Osteocyte (in vitro differentiated cells): ENCODE measurements at places on chromosomes 7 and 10.

DNA sequence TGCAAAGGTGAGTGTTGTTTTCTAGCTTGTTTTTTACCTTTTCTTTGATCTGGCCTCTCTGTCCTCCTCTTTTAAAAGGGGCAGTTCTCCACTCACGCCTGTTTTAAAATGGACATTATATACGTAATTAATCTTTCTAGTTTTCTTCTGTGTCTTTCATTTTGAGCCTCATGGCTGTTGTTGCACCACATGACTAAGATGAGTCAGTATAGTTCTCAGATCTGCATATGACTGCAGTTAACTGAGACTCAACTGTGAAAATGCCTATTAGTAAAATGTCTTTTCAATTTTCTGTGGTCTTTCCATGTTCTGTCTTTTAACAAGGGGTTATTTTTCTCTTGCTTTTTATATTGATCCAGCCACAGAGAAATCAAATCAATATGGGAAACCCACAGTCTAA is 296.1 kb downstream of the CDK14 start:
- DNase-seq, result no peak

DNA sequence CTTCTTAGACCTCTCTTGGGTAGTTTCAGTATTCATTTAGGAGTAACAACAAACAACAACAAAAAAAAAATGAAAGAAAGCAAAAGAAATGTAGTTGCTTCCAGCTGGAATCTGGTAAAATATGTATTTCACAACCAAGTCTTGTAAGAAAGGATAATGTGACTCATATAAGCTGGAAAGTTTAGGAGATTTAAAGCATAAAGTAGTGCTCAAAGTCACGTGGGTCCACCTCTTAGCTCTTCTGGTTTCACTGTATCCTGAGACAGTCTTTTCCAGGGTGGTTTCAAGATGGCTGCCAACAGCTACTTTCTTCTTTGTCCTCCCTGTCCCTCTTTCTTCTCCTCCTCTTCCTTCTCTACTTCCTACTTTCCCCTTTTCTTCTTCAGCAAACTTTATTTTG is 69.5 kb upstream of the CDK13 start:
- no peak for DNase-seq

DNA sequence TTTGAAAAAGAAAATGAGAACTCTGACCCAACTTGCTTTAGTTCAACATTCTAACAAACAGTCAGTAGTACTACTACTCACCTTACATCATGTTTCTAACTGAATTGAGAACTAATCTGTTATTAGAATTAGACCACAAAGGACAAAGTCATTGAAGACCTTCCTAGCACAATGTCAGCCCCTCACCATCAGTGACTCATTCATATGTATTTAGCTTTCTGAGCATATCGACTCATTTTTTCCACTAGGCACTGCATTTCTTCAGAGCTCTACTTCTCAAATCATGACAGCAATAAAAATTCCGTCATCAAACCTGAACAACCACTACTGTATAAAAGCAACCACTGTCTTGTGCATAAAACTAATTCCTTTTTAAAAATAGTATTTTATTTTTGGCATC is 4.4 kb upstream of the LRRN3 start:
- DNase-seq, result no peak

DNA sequence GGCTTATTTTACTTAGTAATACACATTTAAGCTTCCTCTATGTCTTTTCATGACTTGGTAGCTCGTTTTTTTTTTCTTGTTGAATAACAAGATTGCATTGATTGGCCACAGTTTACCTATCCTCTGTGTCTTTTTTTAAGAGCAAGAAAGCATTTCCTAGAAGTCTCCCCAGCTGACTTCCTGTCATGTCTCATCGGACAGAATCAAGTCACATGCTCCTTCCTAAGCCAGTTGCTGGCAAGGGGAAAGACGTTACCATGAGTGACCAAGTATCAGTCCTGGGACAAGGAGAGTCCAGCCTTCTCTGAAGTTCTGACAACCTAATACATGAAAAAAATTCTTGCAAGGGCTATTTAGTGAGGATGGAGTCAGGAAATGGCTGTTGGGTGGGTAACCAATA is 24.9 kb upstream of the SFRP5 start:
- no peak for DNase-seq

DNA sequence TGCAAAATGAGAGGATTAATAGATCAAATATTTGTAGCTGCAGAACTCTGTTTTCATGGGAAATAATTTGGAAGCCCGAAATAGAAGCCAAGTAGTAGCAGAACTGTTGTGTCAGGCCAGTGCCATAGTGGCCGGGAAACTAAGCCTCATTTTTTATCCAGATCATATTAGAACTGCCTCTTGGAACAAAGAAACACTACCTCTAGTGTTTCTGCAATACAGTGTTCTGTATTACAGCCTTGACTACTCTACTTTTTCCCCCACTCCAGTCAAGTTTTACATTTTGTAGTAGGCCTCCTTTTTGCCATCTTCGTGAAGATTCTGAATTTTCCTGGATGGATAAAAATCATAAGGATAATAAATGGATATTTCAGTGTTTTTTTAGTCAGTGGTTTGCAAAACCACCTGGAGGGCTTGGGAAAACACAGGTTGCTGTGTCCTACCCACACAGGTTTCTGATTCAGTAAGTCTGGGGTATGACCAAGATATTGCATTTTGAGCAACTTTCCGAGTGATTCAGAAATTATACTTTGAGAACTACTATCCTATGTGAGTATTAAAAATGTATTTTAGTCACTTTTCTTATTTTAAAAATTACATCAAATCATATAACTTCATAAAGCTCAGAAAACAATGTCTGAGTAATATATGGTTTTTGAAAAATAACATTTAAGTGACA is 326.2 kb upstream of the KAT6B start:
- DNase-seq, result no peak

- no peak for DNase-seq
Measured at GRCh38 chr7:101884671-101885596, 67.5 kb downstream of the CUX1 start.

DNA sequence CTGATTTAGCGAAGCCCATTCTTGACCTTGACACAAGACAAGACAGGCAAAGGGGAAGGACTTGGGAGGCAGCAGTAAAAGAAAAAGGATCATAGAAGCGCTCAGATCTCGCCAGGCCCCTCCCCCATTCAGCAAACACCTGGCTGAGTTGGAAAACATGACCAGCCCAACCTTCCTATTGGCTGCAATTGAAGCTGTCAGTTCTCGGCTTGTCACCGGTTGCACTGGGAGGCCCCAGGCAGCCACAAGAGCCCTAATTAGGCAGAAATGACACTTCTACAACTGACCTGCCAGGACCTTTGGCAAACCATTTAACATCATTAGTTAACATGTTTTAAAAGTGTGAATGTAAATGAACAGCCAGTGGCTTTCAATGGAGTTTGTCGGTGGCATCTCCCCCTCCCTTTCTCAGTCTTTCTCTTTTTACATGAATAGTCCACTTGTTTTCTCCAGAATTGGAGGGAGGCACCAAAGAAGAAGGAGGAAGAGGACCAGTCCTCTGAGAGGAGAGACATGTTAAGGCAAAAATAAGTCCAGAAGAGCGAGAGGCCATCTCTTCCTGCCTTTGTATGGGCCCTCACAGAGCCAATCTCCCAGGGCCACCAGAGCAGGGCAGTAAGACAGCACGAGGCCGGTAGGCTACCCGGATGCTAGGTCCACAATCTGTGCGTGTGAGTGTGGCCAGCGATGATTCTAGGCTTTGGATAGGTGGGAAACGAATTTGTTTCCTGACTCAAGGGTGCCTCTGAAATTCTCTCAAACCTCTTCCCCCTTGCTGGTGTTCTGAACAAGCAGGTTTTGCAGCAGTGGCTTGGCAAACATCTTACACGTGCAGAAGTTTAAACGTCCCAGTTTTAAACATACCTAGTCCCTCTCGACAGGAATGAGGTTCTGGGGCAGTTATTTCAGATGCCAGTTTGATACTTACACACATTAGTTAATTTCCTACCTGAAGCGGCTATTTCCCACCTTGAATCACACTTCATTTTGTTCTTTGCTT is 15.0 kb upstream of the ENO4 start:
- peak; percentile 36 for DNase-seq

DNA sequence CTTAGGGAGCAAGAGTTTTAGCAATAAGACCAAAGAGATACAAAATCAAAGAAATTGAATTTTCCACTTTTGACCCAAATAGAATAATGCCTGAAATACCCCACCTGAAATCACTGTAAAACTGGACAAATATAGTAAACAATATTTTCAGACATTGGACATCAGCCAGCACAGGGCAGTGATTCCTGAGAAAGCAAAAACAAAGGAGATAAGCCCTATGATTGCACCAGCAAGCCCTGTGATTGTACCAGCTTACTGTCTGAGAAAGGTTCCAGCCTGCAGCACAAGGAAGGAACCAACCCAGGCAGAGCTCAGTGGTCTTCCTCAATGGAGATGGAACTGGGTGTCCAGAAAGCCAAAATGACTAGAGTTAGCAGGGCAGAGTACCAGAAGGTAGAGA is 10.3 kb downstream of the TMEM106B start:
- no peak for DNase-seq

DNA sequence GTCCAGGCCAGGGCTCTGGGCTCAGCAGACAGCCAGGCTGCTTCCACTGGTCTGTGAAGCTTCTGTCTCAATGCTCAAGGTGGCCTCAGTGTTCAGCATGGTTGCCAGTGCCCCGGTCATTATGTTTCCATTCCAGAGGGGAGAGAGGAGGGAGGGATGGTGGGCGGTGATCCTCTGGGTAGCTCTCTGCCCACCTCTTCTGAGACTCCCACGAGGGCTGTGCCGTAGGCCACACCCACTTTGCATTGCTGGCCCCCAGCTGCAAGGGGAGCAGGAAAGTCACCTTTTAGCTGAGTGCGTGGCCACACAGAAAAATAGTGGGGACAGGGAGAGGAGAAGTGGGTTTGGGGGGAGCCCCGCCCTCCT is 42.5 kb downstream of the FOXK1 start:
- no peak for DNase-seq

DNA sequence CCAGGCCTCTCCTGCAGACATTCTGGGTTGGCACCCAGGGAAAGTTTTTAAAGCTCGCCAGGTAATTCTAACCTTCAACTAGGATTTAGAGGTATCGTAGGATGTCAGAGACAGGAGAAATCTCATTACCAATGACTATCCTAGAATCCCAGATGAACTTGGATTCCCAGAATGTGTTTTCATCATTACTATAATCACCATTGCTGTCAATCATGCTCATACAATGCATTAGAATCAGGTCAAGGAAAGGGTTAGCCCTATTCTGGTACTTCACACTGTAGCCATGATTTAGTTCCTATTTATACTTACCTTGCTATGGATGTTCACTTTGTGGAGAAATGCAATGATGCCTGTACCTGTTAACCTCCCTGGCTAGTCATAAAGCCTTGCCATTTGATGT is 67.0 kb upstream of the GPR158 start:
- DNase-seq, result no peak

DNA sequence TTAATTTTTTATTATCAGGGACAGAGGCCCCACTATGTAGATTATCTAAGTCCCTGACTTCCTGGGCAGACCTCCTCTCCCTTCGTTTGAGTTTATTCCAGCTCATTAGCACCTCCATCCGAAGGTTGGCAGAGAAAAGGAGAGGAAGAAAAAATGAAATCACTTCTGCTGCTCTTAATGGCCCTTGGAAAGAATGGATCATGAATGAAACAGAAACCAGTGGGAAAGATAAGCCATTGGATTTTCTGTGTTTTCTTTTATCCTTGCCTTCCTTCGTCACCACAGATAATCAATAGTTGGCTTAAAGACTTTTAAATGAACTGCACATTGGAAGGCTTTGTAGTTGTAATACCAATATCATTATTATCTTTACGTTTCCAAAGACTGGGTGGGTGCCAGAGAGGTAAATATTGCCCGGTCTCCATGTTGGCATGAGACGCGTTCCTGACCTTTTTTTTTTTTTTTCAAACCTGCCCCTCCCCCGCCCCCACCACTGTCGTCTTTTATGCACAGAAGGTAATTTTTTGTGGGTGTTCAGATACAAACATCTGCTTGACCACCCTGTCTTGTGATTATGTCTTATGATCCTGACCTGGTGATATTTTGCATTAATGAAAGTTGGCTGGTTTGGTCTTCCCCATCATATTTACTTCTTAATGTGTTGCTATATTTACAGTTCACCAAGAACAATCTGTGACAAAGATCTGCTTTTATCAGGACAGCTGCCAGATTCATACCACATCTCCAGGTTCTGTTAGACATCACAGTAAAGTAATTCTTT is 116.8 kb downstream of the ARID5B start:
- DNase-seq, result no peak

DNA sequence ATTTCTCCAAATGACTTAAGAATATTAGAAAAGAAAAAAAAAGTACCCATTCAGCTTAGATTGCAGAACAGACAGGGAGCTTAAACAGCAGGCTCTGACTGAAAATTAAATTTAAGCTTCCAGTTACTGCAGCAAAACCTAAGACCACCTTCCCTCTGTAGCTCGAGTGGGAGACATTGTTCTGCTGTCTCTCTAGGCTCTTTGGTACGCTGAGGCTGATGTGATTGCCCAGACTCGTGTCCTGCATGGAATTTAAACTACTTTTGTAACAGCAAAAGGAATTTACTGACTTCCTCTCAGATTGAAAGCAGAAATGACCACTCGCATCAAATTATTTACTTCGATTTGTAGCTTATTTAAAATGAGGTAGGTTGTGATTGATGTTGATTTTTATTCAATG is 124.6 kb downstream of the LRRTM3 start:
- no peak for DNase-seq

DNA sequence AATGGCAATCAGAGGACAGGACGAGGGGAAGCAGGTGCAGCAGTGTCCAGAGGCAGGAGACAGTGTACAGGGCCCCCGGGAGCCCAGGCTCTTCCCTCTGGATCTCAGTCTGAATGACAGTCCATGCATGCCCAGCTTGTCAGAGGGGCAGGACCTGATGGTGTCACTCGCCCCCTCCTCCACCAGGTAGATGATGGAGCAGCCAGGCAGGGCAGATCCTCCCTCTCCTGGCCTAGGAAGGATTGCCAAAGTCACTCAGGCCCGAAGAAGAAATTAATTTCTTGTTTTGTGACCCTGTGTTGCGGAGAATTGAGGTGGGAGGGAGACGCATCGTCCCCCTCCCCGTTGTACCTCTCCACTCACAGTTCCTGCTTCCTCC is 4.0 kb downstream of the VSTM4 start:
- DNase-seq, result peak; percentile 75

DNA sequence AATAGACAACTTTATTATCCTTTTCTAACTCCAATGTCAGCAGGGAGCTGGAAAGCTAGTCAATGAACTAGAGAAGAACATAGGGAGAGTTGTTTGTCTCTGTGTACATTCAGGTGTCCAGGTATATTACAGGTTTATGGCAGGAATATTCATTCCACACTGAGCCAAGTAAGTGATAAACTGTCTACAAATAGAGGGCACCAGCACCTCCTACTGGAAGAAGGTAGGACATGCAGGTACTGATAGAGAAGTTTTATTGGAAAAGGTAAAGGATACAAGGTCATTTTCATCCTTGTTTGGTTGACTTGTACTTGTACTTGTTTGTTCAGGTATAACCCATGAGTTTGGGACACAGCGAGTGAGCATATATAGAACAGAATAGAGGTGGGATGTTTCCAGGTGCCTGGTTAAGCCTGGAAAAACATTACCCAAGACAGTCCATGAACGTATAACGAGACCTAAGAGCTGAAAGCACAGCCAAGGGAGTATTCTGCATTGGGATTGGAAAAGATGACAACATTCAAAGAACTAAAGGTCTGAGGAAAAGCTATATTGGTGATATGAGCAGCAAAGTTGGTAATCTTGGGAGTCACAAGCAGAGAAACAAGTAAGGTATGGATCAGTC is 61.4 kb upstream of the PPP1R3C start:
- no peak for DNase-seq
